Uterus (tissue), 4 donors: ENCODE measurements at places on chromosomes 4 and X. TPM values are rescaled to one million over a fixed set of nuclear protein-coding genes. Genes with fewer than 3 reads are reported as not detected.

GRCh38 chr4:55338486-55338885, 7.6 kb upstream of the SRD5A3 start:
- DNase-seq: no peak

DNA sequence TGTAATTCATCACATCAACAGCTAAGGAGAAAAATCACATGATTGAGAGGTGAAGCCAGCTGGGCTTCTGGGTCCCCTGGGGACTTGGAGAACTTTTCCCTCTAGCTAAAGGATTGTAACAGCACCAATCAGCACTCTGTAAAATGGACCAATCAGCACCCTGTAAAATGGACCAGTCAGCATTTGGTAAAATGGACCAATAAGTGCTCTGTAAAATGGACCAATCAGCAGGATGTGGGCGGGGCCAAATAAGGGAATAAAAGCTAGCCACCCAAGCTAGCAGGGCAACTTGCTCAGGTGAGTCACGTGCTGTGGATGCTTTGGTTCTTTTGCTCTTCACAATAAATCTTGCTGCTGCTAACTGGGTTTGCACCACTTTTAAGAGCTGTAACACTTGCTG, 1248.3 kb downstream of the PCDH18 start:
- DNase-seq: no peak

DNA sequence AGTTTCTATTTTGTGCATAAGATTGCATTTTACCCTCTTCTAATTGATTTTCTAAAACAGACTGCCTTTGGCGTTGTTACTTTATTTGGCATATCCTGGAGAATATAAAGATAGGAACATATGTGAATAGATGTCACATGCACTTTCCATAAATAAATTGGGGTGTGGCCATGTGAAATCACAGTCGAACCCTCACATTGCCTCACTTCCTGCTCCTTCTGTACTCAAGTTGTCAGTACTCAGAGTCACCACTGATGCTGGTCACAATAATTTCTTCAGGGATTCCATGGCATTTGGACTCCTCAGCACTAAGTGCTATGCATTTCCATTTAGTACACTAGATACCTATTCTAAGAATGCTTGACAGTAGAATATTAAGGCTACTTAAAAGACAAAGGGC, 1.4 kb upstream of the EMCN start:
- no peak for DNase-seq

- DNase-seq: no peak
These were observed 248.5 kb upstream of the PSAPL1 start for GRCh38 chr4:7683126-7683703.

DNA sequence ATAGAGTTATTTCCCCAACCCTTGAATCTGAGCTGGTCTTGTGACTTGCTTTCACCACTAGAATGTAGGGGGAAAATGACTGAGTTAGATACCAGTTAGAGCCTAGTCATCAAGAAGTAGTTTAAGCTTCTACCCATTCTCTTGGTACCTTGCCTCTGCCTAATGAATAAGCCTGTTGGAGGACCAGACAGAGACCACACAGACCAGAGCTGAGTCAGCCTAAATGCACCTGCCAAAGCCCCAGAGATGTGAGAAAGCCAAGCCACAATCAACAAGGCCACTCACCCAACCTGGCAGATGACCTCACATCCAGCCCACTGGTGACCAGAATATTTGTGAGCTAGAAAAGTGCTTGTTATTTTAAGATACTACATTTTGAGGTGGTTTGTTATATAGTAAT, 85.2 kb upstream of the DCLK2 start:
- DNase-seq: no peak

GRCh38 chrX:130975947-130976346, 72.9 kb upstream of the ENOX2 start:
- no peak for DNase-seq

DNA sequence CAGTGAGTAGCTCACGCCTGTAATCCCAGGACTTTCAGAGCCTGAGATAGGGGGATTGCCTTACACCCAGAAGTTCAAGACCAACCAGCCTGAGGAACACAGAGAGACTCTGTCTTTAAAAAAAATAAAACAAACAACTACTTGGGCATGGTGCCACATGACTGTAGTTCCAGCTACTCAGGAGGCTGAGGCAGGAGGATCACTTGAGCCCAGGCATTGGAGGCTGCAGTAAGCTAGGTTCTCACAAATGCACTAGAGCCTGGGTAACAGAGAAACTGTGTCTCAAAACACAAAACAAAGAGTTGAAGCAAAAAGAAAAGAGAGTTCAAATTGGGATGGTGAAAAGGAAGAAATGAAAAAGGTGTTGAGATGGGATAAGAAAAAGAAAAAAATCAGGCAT, 10.8 kb downstream of the CAMK2D start:
- no peak for DNase-seq

GRCh38 chr4:88225232-88226105, 58.9 kb downstream of the PPM1K start:
- no peak for DNase-seq

GRCh38 chr4:113179996-113180395, 130.5 kb downstream of the ANK2 start:
- no peak for DNase-seq

DNA sequence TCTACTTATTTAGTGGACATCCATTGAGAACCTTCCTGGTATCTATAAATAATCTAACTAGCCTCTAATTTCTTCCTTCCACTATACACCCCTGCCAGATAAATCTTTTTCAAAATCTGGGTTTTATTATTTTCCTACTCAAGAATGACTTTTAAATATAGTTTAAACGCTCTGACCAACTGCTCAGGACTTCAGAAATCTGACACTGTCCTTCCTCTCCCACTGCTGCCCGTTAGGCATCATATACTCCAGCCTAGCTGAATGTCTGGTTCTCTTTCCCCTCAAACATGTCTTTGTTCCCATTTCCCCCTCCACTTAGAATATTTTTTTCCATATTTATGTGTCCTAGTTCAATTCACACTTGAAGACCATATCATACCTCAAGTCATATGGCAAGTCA, 35.2 kb upstream of the CBLL2 start:
- no peak for DNase-seq

GRCh38 chr4:60885011-60885410, 315.1 kb upstream of the ADGRL3 start:
- DNase-seq: no peak

GRCh38 chr4:25872851-25873631, 10.3 kb upstream of the SEL1L3 start:
- DNase-seq: no peak

DNA sequence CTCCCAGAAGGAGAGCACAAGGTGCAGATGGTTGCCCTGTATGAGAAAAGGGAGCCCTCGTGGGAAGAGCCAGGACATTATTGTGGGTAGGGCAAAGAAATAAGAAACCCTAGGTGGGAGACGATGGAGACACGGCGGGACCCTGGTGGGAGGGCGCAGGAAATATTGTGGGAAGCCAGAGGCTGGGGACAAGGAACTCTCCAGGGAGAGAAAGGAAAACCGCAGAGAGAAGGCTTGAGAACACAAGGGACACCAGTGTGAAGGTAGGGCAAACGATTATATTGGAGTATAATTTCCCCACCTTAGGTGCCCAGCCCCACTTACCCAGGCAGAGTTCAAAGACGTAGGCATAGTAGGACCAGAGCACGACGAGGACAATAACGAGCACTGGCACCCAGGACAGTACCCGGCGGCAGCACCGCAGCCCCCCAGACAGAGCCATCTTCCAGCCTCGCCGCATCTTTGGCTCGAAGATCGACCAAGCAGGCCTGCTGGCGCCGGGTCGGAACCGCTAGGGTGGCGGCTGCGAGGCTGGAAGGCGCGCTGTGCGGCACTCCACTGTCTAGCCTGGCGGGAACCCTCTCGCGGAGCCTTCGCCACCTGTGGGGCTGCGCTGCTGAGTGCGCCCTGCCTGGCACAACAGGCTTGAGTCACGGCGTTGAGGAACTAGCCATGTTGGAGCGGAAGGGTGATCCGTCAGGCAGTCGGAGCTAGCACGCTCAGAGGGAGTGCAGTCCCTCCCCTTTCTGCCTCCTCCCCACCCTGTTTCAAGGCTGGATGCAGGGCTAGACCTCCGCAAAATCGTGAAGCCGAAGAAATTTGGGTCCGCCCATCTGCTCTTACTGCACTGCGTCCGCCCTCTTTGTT, at the start of gene ZDHHC15:
TSS of gene ZDHHC15 (minus strand) at position 473 of the 867 bp plus-strand sequence. CDS start at position 460, 13 bp downstream.
- peak; percentile 53 for DNase-seq

GRCh38 chrX:119745283-119745848, 13.0 kb upstream of the SOWAHD start:
- no peak for DNase-seq

- no peak for DNase-seq
These were observed 629.2 kb downstream of the KLHL13 start for GRCh38 chrX:117487421-117487820.

DNA sequence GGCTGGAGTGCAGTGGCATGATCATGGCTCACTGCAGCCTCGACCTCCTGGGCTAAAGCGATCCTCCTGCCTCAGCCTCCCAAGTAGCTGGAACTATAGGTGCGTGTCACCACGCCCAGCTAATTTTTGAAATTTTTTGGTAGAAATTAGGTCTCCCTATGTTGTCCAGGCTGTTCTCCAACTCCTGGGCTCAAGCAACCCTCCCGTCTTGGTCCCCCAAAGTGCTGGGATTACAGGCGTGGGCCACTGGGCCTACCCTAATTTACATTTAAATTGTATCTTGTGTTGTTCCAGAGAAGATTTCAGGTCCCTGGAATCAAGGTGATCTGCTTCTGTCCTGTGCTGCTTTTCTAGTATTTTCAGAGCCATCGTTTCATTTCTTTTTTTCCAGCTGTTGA, 1.2 kb upstream of the LRPAP1 start:
- no peak for DNase-seq

DNA sequence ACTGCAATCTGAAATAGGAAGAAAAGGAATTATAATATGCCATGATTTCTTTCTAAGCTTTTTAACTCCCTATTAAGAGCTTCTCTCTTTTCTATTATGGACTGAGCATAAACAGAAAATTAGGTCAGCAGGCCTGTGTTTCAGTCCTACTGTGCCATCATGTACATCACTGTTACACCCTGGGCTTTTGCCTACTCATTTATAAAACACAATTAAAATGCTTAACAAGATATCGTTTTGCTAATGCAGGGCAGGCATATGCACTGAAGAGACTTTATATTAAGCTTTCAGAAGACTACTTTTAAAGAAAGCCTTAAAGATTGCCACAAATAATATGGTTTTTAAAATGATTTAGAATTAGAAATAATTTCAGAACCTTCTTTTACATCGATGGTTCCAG, 828 bp upstream of the BBS12 start:
- DNase-seq: no peak

DNA sequence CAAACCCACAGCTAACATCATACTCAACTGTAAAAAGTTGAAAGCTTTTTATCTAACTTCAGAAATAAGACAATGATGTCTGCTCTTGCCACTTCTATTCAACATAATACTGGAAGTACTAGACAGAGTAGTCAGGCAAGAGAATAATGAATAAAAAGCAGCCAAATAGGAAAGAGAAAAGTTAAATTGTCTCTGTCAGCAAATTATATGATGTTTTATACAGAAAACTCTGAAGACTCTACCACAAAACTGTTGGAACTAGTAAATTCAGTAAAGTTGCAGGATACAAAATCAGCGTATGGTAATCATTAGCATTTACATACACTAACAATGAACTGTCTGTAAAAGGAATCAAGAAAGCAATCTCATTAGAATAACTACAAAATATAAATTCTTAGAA, 752.9 kb upstream of the CT83 start:
- DNase-seq: no peak

GRCh38 chr4:153072661-153073060, 131.6 kb upstream of the TRIM2 start:
- no peak for DNase-seq

DNA sequence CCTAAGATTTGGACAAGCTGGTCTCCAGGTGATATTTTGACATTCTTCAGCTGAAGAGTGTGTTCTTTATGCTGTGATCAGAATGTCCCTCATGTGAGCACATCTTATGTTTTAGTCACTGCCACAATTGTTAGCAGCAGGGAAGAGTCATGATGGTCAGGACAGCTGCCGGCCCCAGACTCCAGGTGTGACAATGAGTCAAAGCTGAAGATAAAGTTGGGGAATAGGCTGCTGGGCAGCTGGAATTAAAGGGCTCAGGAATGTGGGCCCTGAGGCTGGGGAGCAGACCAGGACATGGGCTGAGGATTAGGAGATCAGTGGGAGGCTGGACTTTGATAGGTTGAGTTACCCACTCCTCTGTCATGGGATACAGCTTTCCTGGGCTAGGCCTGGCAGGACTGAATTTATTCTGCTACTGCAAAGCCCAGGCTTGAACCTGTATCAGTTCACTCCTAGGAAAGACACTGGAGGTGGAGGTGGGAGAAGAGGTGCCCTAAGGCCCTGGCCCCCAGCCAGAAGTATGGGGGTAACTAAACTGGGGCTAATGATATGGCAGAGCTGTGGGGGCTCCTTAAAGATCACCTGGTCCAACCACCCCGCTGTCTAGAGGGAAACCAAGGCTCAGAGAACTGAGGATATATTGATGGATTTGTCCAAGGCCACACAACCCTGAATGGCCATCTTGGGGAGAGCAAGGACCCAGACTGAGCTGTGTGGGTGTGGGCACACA, 119.5 kb downstream of the PJA1 start:
- DNase-seq: no peak

- DNase-seq: no peak
These were observed 824.7 kb upstream of the TENM3 start for GRCh38 chr4:181418496-181418895.

Gene CXCL10
- 1.9 TPM for total RNA-seq

Gene MUC7
- not detected for total RNA-seq

Gene UGT2B15
- total RNA-seq: not detected

Gene TMEM271
- total RNA-seq: not detected

Gene BEND2
- total RNA-seq: not detected

Gene ZCCHC4
- 5.6 TPM for total RNA-seq

Gene ADH6
- not detected for total RNA-seq

Gene EXOC1L
- total RNA-seq: not detected
